ENCODE measurements at places on chromosomes 6 and 20. TPM values are rescaled to one million over a fixed set of nuclear protein-coding genes. Genes with fewer than 3 reads are reported as not detected.

OR2J2 gene
- not detected for total RNA-seq

TRAPPC3L gene
- not detected for total RNA-seq

APCDD1L gene
- total RNA-seq, result 19.5 TPM

CRISP2 gene
- not detected for total RNA-seq

TUBE1 gene
- 54.9 TPM for total RNA-seq

OXT gene
- total RNA-seq, result not detected

HLA-DRB1 gene
- not detected for total RNA-seq

GINS1 gene
- 2.9 TPM for total RNA-seq

DCBLD1 gene
- total RNA-seq, result 38.4 TPM

SLC44A4 gene
- total RNA-seq, result not detected

TRIM10 gene
- not detected for total RNA-seq

CDH26 gene
- not detected for total RNA-seq

AVP gene
- not detected for total RNA-seq

SPATA25 gene
- not detected for total RNA-seq

IGF2R gene
- 30.9 TPM for total RNA-seq

TAAR5 gene
- not detected for total RNA-seq

DNA sequence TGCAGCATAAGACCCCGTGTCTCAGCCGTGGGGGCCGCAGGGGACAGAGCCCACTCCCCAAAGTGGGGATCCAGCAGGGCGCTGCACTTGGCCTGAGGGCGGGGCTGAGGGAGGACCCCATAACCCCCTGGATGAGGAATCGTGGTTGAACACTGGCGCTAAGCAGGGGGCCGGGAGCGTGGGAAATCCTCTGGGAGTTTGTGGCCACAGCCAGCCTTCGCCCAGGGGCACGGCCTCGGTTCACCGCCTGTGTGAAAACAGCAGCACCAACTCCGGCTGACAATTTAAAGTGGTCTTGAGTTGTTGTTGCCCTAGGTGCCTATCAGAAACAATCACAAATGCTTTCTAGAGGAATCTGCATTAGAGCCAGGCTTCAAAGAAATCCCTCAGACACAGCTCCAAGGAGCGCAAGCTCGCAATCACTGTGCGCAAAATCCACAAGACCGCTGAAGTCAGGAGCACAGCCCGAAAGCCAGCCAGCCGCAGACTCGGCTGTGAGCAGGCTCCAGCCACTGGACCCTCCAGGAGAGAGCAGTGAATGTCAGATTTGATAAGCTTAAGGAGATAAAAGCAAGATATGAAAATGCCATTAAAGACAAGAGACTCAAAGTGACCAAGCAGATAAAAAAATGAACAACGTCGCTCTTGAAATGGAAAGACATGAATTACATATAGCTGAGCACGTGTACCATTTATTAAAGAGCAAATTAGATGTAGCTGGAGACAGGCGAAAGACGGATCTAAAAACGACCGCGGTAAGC lies 10.9 kb upstream of the RPS6KA2 start:
- DNase-seq, result no peak

GRCh38 chr20:57179265-57179664 lies 87.2 kb downstream of the BMP7 start:
- peak; percentile 47 for DNase-seq

GRCh38 chr6:1182722-1183521 lies 129.0 kb upstream of the FOXQ1 start:
- peak; percentile 53 for DNase-seq

GRCh38 chr6:44730771-44731391 lies 343.4 kb downstream of the CDC5L start:
- DNase-seq, result no peak

DNA sequence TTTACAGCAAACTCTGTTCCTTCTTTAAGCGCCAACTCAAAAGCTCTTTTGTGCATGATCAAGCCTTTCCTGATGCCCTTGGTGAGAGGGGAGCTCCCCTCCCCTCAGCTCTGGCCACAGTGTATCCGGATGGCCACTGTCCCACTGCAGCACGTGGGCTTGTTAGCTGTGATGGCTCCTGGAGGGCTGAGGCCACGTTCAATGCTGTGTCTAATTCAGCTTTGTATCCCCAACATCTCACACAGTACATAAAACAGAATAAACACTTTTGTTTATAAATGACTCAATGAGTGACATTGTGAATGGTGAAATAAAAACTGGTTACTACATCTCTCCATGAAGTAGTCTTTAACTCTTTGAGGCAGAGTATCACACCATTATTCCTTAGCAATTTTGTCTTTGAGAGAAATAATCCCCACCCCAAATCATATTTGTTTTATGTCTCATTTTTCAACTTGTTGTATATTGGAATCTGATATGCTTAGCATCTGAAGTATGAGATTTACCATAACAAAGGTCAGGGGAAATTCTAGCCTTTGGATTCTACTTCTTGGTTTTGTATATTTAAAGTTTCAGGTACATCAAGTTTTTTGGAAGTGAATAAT lies 44.5 kb downstream of the EDN1 start:
- DNase-seq, result no peak

- DNase-seq, result no peak
Observed at GRCh38 chr6:20013066-20013861, 176.1 kb downstream of the ID4 start.

DNA sequence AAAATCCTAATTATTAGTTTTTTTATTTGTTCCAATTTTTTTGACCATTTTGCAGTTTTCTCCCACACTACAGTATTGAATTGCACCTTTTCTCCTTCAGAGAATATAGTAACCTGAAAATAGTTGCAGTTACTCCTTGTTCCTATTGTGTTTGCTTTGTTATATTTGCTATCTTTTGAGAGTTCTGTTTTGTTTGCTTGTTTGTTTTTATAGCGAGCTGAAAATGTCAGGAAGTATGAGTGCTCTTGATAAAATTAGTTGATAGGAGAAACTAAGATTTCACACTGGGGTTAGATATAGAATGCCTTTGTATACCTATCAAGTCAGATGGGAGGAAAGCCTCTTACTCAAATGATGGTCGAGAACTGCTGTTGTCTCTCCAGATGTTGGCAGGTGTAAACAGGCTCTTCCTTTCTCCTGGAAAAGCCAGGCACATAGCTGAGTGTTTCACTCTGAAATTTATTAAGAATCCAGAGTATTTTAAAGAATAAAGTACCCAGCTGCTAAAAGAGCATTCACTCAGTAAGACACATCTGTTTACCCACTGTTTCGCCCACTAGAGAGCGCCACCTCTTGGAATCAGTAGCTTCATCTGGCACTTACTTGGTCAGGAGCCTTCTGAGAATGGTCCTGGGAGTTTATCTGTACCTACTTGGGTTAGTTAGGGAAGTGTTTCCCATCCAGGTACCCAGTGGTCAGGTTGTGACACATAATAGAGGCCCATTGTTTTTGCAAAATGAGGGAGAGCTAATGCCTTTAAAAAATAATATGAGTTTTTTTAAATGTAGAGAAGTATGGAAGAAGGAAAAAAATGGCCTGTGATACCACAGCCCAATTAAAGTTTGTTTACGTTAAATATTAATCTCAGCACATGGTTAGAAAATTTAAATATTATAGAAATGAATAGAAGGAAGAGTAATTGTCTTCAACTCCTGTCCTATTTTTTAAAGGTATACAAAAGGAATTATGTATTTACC lies 11.2 kb downstream of the NT5DC1 start:
- peak; percentile 61 for DNase-seq

- DNase-seq, result no peak
Observed at GRCh38 chr20:18705910-18706309, 107.7 kb upstream of the SCP2D1 start.

GRCh38 chr6:33714385-33715040 lies 3.0 kb upstream of the UQCC2 start:
- DNase-seq, result no peak

DNA sequence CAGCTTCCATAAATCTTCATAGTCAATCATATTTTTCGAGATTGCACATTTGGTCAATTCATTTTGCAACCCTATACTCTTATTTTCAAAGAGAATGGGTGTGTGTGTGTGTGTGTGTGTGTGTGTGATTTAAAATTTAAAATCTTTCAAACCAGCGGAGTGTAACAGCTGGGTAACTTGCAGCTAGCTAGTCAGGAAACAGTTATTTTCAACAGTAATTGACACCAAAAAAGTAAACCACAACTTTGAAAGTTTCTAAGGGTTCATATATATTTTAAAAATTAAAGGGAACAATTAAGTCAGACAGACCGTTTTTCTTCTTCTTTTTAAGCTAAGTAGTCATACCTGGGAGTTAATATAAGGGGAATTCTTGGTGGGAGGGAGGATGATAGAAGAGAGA lies 57.0 kb downstream of the PRR18 start:
- DNase-seq, result no peak

DNA sequence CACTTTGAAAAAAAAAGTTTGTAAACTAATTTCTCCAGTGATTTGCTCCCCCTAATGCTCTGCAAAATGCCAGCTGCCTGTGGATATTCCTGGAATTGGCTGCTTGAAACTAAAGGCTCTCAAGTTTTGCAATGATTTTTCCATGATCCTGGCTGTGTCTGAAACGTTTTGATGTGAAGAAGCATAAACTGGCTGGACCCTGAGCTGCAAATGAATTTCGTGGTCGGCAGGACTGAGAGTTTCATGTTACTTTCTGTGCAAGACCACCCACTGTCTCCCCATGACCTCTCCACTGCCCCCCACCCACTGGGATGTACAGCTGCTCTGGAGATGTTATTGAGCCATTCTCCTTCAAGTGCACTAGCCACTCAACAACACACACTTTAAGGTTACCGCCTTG lies 171.3 kb upstream of the SSTR4 start:
- DNase-seq, result no peak

- DNase-seq, result peak; percentile 43
Observed at GRCh38 chr6:27168108-27168507, 79.4 kb upstream of the PRSS16 start.

GRCh38 chr6:21937466-21937865 lies 343.9 kb downstream of the SOX4 start:
- DNase-seq, result no peak

- peak; percentile 62 for DNase-seq
Observed at GRCh38 chr6:41059556-41059955, 6.6 kb downstream of the APOBEC2 start.

DNA sequence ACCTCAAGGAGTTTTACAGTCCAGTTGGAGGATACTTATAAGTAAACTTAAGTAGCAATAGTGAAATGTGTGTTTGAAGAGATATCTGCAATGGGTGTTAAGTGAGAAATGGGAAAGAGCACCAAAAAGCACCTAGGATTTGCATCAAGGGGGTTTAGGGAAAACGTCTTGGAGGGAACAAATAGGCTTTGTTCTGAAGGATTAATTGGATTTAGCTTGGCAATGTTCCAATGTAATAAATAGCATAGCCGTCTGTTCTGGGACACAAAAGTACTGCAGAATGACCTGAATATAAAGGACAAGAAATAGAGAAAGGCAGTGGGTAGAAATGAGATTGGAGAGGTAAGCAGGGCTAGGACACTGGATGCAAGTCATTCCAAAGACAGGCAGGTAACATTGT lies 2.8 kb upstream of the MYO6 start:
- no peak for DNase-seq

DNA sequence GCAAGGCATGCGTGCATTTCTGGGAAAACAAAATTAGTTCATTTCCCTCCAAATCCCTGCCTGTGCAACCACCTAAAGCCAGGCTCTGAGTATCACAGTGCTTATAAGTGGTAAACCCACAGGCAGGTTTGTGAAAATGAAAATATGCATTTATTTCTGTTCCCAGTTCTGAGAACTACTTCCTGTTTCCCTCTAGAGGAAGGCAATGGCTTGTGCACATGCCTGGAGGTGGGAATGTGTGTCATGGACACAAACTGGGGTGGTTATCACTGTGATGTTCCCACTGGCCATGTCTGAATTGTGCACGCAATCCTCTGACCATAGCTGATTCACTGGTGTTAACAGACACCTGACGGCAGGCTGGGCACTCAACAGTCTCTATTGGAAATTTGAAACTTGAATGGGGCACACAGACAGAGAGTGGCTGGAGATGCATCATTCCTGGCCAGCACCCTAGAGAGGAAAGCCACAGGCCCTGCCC lies 26.3 kb downstream of the FAM110A start:
- peak; percentile 75 for DNase-seq

GRCh38 chr6:31394381-31394780 lies 9.0 kb upstream of the MICA start:
- DNase-seq, result no peak

GRCh38 chr6:149359440-149359839 lies 40.6 kb upstream of the SUMO4 start:
- DNase-seq, result no peak

DNA sequence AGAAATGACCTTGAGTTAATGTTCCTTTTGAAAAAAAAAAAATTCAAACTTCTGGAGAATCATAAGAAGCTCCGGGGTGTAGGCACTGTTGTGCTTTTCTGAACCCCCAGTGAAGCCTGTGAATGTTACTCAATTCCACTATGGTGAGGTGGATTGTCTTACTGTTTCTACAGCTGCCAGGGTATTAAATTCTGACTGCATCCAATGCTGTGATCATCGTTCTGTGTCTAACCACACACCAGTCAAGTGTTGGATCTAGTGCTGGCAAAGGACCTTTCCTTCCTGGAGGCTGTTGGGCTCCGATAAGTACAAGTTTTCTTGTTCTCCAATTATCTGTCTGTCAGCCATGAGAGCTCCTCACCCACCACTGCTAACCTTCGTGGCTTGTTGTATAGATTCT lies 162.0 kb upstream of the EPHA7 start:
- no peak for DNase-seq

DNA sequence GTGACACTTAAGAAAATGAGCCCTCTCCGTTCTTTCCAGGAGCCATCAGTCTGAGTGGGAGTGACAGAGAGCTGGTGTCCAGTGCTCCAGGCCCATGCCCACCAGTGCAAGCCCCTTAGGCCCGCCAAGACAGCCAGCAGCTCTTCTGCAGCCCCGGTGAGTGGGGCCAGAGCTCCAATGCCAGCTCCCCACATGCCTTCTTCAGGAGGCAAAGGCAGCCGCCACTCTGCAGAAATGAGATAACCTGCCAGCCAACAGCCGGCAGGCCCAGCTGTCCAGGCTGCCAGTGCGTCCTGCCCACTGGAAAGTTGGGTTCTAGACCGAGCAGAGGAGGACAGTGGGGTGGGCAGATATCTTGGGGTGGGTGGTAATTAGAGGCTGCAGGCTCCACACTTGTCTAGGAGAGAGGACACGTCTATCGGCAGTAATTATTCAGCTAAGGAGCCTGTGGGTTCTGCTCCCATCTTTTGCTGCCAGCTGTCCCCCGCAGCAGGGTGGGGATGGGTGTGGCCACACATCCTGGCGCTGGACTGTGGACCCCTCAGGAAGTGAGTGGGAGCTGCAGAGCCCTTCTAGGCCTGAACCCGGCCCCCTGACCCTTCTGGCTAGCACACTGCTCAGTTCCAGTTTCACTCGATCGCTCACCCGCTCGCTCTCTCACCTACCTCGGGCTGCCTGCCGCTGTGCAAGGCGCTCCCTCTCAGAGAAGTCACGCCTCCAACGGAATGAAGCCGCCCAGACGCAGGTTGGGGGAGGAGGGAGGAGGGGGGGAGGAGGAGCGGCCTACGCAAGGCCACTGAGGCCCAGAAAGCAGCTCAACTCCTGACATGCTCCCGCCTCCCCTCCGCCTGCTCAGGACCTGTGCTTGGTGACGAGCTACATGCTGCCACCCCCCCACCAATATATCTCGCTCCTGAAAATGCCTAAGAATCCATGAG lies 3.6 kb downstream of the GRM4 start:
- no peak for DNase-seq

GRCh38 chr6:21128601-21129000 lies 464.9 kb upstream of the SOX4 start:
- DNase-seq, result no peak

GRCh38 chr6:35681298-35681697 lies 7.4 kb downstream of the FKBP5 start:
- DNase-seq, result no peak

All from GM23248 (cell line).